IMR-90 (cell line): ENCODE measurements at places on chromosomes 5 and 9. TPM values are rescaled to one million over a fixed set of nuclear protein-coding genes. Genes with fewer than 3 reads are reported as not detected.

VAV2 gene
- total RNA-seq, result 9.7 and 10.8 TPM in 2 replicates

SLC22A4 gene
- 2.8 and 3.2 TPM in 2 replicates for total RNA-seq

FOXD4L3 gene
- total RNA-seq, result under 0.01 TPM in 1 of 2 replicates, not detected in the other

PSAT1 gene
- total RNA-seq, result 88.4 and 98.9 TPM in 2 replicates

MYORG gene
- 0.36 and 0.56 TPM in 2 replicates for total RNA-seq

ATP10B gene
- total RNA-seq, result not detected in 2 replicates

RNF183 gene
- total RNA-seq, result not detected in 2 replicates

PCDHB16 gene
- total RNA-seq, result 0.18 and 0.56 TPM in 2 replicates

OR1J2 gene
- total RNA-seq, result not detected in 2 replicates

GRCh38 chr5:22947921-22948320 lies 94.8 kb upstream of the CDH12 start:
- no peak for DNase-seq

DNA sequence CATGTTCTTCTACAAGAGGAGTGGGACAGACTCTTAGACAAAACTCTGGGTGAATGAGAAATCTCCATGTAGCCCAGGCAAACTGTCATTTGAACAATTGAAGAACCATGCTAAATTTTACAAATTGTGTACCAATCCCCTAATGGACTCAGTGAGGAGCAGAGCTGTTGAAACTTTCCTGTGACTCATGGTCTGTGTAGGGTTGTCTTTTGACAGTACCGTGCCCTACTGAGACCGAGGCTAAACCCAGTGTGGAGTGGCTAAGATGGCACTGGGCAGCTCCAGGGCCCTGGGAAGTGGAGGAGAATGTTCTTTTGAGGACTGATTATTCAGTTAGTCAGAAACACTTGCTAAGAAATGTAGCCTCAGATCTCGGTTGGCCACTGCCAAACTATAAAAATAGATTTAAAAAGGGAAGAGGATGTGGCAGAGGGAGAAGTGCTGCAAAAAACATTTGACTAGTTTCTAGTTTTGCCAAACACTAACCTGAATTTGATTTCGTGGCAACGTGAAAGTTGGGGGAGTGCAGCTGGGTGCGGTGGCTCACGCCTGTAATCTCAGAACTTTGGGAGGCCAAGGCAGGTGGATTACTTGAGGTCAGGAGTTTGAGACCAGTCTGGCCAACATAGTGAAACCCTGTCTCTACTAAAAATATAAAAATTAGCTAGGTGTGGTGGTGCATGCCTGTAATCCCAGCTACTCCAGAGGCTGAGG lies 24.7 kb downstream of the POU4F3 start:
- DNase-seq, result no peak

DNA sequence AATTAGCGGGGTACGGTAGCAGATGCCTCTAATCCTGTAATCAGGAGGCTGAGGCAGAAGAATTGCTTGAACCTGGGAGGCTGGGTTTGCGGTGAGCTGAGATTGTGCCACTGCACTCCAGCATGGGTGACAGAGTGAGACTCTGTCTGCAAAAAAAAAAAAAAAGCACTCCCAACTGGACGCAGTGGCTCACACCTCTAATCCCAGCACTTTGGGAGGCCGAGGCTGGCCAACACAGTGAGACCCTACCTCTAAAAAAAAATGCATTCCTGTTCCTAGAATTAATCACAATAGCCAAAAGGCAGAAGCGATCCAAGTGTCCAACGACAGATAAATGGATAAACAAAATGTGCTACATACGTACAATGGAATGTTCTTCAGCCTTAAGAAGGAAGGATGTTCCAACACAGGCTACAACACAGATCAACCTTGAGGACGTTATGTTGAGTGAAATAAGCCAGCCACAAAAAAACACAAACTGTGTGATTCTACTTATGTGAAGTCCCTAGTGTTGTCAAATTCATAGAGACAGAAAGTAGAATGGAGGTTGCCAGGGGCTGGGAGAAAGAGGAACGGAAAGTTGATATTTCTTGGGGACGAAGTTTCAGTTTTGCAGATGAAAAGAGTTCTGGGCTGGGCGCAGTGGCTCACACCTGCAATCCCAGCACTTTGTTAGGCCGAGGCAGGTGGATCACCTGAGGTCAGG lies 13.8 kb downstream of the FAM78A start:
- DNase-seq, result peak; percentile 25

DNA sequence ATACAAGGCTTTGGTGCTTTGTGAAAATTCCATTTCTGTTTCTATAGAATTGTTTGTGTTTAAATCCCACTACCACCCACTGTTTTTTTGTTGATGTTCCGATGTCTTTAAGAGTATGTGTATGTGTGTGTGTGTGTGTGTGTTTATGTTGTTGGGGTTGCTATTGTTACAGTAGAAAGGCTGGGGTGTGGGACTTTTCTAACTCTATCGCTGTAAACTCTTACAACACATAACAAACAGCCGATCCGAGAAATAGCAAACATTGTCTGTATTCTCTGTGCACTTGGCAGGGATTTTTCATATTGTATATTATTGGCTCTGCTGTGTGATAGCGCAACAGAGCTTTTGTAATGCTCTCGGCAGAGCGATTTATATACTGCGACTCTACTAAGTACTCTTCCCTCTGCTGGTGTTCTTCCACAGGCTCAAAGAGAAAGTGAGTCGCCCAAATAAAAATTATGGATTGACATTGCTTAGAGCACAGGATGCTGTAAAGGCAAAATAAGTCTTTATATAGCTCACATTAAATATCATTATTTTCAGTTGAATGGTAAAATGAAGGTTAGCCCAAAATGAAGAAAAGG lies 492.2 kb upstream of the ARRDC3 start:
- no peak for DNase-seq

GRCh38 chr5:126597156-126597555 lies 2.1 kb upstream of the ALDH7A1 start:
- DNase-seq, result peak; percentile 91

DNA sequence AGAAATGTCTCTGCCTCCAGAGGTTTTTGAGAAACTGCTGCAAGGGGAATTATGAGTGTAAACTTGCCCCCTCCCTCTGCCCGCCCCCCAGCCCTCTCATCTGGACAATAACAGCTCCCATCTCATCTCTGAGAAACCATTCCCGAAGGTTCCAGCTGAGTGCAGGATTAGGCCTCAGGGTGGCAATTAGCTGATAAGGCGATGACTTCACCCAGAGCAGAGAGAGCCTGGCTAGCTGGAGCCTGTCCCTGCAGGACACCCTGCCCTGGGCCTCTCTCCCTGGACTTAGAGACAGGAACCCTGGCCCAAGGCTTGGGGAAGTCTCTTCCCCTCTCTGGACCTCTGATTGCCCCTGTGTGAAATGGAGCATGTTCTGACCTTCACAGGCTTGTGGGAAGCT lies 45.7 kb upstream of the HAND1 start:
- no peak for DNase-seq

DNA sequence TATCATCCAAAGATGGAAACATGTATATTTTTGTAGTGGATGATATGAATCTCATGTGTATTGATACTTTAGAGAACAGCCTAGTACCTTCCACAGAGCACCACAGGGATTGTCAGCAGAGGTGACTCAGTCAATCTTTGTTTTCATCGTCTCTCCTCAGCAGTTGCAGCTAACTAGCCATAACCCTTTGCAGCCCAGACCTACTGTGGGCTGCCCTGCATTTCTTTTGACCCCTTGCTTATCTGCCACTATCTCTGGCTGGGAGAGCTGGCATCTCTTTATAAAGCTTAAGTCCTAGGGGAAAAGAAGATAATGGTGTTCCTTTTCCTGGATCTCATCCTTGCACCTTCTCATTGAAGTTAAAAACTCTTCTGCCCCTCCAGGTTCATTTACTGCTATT lies 28.7 kb downstream of the HMGCR start:
- DNase-seq, result peak; percentile 13

- peak; percentile 67 for DNase-seq
Observed at GRCh38 chr5:125410537-125411070, 664.2 kb upstream of the ZNF608 start.

DNA sequence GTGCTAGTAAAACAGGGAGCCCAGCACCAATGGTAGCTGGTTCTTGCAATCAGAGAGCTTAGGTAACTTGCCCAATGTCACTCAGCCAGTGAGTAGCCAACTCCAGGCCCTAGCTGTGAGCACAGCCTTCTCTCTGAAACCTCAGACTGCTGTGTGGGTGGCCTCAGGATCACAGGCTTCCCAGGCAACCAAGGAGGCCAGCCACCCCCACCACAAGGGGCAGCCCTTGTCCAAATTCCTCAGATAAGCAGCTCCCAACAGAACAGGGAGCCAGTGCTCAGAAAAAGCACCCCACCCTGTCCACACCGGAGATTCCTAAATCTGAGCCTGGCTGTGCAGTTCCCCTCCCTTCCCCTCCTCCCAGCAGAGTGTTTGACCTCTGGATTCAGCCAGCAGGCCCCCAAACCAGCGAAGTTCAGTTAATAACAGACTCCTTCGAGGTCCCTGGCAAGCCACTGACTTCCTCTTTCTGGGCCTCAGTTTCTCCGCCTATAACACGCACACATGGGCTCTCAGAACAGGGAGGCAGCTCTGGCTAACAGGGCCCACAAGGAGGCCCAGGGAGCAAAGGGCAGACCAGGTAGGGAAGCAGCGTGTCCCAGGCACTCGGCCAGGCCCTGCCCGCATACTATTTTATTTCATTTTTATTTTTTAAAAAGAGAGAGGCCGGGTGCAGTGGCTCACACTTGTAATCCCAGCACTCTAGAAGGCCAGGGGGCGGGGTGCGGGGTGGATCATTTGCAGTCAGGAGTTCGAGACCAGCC lies 2.7 kb downstream of the EEIG1 start:
- DNase-seq, result peak; percentile 80

GRCh38 chr9:116899337-116900006 lies 212.4 kb downstream of the TRIM32 start:
- peak; percentile 45 for DNase-seq

DNA sequence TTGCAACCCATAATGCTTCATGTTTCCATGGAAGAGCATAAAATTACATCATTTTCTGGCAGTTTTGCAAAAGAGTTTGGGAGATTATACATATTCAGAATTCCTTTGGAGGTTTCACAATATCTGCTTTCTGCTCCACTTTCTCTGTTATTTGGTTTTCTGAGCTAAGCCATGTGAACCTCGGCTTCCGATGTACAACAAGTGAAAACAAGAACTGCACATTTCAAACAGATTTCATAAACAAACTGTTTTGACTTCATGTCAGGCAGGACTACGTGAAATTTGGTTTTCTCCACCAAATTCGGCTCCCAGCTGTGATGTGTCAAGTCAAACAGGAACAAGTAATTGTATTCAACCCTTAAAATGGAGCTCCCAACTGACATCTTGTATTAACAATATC lies 609.8 kb downstream of the IRX1 start:
- DNase-seq, result no peak

- peak; percentile 38 for DNase-seq
Observed at GRCh38 chr9:113587471-113588031, 124.0 kb downstream of the RGS3 start.

GRCh38 chr9:93824386-93825294 lies 130.5 kb downstream of the BARX1 start:
- no peak for DNase-seq

- no peak for DNase-seq
Observed at GRCh38 chr5:172906888-172907287, 52.3 kb upstream of the RPL26L1 start.

DNA sequence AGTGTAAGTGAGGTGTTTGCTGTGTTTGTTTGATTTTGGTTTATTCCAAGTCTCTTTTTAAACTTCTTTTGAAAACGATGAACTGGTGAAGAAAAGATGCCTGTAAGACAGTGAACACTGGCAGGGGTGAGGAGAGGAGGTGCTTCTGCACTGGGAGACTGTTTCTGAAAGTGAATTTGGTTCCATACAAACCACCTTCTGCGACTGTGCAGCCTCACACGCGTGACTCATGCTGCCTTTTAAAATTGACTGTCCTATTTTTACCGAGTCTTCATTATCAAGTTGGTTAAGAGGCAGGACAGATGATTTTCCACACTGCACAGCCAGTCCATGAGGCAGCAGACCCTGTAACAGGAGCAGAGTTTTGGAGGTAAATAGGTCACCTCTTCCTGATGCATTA lies 340.6 kb downstream of the MTRR start:
- DNase-seq, result no peak

GRCh38 chr9:16679327-16679821 lies 191.1 kb downstream of the BNC2 start:
- peak; percentile 30 for DNase-seq
